Stimulated activated CD4-positive, alpha-beta T cell treated with anti-CD3 and anti-CD28 coated beads, Interleukin-15, amount 100 ng/mL, for 48 hours (primary cell): ENCODE measurements at places on chromosomes 6 and 20.

- DNase-seq: no peak
Observed at GRCh38 chr6:11278207-11278559, 45.7 kb upstream of the NEDD9 start.

DNA sequence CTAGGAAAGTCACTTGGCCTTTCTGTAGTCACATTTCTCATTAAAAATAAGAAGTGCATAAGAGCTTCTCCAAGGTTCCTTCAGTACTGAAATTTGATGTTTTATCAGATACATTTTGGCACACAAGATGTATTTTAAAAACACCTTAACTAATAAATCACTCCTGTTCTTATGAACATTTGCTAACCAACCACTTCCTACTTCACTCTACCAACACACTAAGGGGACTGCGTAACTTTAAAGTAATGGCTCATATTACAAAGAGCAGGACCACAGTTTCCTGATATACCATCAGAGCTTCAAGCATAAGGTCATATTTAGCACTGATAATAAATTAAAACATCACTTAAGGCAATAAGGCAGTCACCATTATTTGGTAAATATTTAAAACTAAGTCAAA, 104.4 kb downstream of the RALGAPA2 start:
- no peak for DNase-seq

- DNase-seq: no peak
Observed at GRCh38 chr6:25302677-25303128, 23.5 kb downstream of the CARMIL1 start.

DNA sequence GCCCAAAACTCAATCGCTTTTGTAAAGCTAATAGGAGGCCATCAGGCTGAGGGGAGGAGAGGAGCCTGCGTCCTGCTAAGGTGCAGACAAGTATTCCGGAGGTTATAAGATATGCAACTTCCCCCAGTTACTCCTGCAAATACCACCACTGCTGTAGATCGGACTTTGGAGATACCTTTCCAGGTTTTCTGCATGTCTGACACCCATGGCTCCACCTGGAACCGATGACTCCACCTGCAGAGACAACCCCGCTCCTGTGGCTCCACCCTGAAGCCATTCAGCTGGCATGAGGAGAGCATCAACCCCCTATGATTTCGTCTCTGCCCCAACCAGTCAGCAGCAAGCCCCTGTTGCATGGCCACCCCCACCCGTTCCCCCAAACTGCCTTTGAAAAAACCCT, 59.7 kb upstream of the SAMD5 start:
- no peak for DNase-seq
